Tibial nerve (tissue), 4 donors: ENCODE measurements at places on chromosomes 5 and 9. TPM values are rescaled to one million over a fixed set of nuclear protein-coding genes. Genes with fewer than 3 reads are reported as not detected.
A peak's percentile ranks its signal among the peaks of the same experiment; 100 is the strongest.

GRCh38 chr5:175162036-175162435 is 281.9 kb downstream of the DRD1 start:
- no peak overlapping the region for H3K4me3 ChIP-seq
- H3K27ac ChIP-seq: no peak overlapping the region
- H3K27me3 ChIP-seq: no peaks in the 10 kb centered on the region
- DNase-seq: no peak
- no peaks in the 10 kb centered on the region for H3K36me3 ChIP-seq
- no peaks in the 10 kb centered on the region for H3K4me1 ChIP-seq

DNA sequence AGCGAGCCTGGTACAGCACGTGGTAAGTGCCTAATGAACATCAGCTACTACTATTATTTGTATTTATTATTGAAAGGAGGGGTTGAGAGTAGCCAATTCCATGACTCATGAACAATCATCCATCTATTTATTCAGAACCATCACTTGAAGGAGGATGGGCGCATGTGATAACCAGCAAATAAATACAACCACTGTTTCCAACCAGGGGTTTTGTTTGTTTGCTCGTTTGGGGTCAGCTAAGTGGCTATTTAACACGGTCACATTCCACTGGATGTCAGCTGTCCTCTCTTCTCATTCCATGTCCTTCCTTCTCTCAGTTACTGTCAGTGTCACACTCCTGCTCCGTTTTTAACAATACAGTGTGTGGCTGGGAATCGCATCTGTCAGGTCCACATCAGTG is 8.6 kb downstream of the RAPGEF1 start:
- no peaks in the 10 kb centered on the region for H3K27me3 ChIP-seq
- H3K4me1 ChIP-seq: peaks cover 87% of the 10 kb centered on the region
- H3K36me3 ChIP-seq: no peaks in the 10 kb centered on the region
- DNase-seq: no peak
- peak overlapping the region; percentile 70 for H3K27ac ChIP-seq

DNA sequence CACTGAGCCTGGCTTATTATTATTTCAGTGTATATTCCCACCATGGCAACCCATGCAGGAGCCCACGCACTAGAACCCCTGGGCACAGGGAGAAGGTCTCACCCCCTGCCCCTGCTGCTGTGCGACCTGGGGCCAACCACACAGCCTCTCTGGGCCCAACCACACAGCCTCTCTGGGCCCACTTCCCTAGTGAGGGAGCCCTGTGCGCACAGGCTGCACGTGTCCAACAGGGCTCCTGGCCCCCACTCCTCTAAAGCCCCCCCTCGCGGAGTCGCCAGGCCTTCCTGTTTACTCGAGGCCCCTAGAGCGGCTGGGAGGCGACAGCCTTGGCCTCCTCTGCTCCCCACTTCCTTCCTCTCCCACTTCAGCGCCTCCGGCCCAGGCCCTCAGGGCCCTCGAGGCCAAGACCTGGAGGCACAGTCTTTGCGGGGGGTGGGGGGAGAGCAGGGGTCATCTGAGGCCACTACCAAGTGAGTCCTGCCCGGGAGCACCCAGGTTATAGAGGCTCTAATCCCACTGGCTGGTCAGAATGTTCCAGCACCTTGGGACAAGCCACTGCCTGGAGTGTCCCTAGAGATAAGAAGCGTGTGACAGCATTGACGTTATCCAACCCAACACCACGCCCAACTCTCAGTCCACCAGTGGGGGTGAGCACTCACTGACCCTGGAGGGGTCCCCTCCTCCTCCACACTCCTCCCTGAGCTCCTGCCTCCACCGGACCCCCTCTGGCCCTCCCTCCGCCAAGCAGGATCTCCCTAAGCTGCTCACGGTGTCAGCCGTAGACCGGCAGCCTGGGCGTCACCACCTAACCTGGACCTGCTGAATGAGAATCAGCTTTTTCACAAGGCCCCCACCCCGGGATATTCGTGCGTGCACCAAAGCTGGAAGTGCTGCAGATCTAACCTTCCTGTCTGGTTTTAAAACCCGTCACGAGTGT is 7.9 kb upstream of the ENG start:
- no peaks in the 10 kb centered on the region for H3K4me1 ChIP-seq
- peaks cover 9% of the 10 kb centered on the region for H3K36me3 ChIP-seq
- H3K27ac ChIP-seq: peak overlapping the region; percentile 77
- no peak overlapping the region for H3K4me3 ChIP-seq
- H3K27me3 ChIP-seq: no peaks in the 10 kb centered on the region

DNA sequence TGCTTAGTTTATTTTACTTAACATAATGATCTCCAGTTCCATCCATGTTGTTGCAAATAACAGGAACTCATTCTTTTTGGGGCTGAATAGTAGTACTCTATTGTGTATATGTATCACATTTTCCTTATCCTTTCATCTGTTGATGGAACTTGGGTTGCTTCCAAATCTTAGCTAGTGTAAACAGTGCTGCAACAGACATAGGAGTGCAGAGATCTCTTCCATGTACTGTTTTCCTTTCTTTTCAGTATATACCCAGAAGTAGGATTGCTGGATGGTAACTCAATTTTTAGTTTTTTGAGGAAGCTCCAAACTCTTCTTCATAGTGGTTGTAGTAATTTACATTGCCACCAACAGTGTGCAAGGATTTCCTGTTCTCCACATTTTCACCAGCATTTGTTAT is 138.8 kb upstream of the POC5 start:
- no peaks in the 10 kb centered on the region for H3K27me3 ChIP-seq
- no peaks in the 10 kb centered on the region for H3K4me1 ChIP-seq
- no peak overlapping the region for H3K4me3 ChIP-seq

- H3K36me3 ChIP-seq: peaks cover 81% of the 10 kb centered on the region
- DNase-seq: no peak
- H3K4me3 ChIP-seq: no peak overlapping the region
- H3K4me1 ChIP-seq: no peaks in the 10 kb centered on the region
Measured at GRCh38 chr9:137731216-137731946, 112.6 kb downstream of the EHMT1 start.

GRCh38 chr9:33778700-33779351 is 16.5 kb upstream of the PRSS3 start:
- no peaks in the 10 kb centered on the region for H3K27me3 ChIP-seq
- H3K4me1 ChIP-seq: no peaks in the 10 kb centered on the region
- H3K36me3 ChIP-seq: no peaks in the 10 kb centered on the region
- peak; percentile 22 for DNase-seq

GRCh38 chr5:9928326-9928725 is 298.2 kb upstream of the TAS2R1 start:
- DNase-seq: no peak
- H3K4me3 ChIP-seq: no peak overlapping the region
- H3K36me3 ChIP-seq: no peaks in the 10 kb centered on the region
- no peaks in the 10 kb centered on the region for H3K4me1 ChIP-seq

DNA sequence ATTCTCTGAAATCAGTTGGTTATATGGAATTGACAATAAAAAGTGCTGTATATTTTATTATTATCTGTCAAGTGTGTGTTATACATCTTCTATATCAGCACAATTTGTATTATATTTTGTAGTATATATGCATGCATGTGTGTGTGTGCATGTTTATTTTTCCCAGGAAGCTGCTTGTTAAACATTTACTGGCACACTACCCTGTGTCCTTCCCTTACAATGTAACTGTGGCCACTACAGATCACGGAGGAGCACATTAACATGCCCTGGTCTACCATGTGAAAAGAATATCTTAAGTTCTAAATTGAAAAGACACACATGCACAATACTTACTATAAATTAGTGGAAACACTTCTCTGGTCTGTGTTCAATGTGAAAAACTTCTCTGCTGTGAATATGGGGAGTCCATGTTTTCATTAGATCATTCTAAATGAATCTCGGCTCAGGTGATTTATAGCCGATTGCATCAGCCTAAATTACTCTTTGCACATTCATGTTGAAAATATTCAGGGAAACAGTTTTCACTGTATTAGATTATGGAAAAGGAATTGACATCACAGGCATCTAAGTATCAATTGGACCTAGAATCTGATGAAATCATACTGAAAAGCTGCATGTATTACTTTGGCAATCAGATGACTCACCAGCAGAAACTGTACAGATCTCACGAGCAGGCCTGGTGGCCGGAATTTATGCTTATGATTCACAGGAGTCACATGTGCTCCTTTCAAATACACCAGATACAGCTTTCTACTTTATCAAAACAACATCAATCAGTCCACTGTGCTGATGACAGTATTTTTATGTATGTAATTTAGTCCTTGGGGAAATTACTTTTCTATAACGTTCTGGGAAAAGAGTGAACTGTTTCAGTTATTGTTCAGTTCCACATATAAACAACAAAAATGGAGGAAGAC is 39.4 kb downstream of the LURAP1L start:
- H3K4me1 ChIP-seq: no peaks in the 10 kb centered on the region
- H3K4me3 ChIP-seq: no peak overlapping the region
- H3K27ac ChIP-seq: peak overlapping the region; percentile 88
- H3K36me3 ChIP-seq: no peaks in the 10 kb centered on the region
- peak; percentile 65 for DNase-seq
- no peaks in the 10 kb centered on the region for H3K27me3 ChIP-seq

DNA sequence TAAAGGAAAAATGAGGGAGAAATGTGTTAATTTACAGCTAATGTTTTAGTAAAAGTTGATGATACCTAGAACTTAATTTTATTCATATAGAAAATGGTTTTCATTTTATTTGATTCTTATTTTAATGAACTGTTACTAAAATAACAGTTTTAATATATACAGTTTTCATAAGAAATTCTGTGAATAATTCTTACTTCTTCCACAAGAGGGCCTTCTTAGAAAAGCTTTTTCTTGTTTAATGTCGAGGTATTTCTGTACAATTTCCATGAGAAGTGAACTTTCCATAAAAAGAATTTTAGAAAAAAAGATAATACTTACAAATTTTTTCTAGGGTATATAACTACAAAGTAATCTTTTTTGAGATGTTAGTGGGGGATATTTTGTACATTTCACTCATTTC is 73.9 kb downstream of the KLF9 start:
- peaks cover 11% of the 10 kb centered on the region for H3K4me1 ChIP-seq
- no peaks in the 10 kb centered on the region for H3K36me3 ChIP-seq
- no peaks in the 10 kb centered on the region for H3K27me3 ChIP-seq
- H3K4me3 ChIP-seq: no peak overlapping the region

DNA sequence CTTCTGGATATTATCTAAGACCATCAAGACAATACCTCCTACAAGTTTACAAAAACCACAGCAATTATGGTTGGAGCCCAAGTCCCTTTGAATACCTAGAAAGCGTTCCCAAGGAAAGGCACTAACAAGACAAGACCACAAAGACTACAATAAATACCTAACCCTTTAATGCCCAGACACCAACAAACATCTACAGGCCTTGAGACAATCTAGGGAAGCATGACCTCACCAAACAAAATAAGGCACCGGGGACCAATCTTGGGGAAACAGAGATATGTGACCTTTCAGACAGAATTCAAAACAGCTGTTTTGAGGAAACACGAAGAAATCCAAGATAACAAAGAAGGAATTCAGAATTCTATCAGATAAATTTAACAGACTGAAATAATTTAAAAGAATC is 37.8 kb downstream of the OXCT1 start:
- no peak overlapping the region for H3K4me3 ChIP-seq
- peaks cover 31% of the 10 kb centered on the region for H3K36me3 ChIP-seq
- peaks cover 19% of the 10 kb centered on the region for H3K4me1 ChIP-seq
- H3K27ac ChIP-seq: no peak overlapping the region
- no peak for DNase-seq

CYSRT1 gene
- not detected for total RNA-seq

PTGES2 gene
- 68.9 TPM for total RNA-seq

GPR151 gene
- not detected for total RNA-seq

BASP1 gene
- total RNA-seq: 49.8 TPM

SOHLH1 gene
- not detected for total RNA-seq

FST gene
- 1.8 TPM for total RNA-seq
